ENCODE measurements at places on chromosomes 4 and X.
A peak's percentile ranks its signal among the peaks of the same experiment; 100 is the strongest.

DNA sequence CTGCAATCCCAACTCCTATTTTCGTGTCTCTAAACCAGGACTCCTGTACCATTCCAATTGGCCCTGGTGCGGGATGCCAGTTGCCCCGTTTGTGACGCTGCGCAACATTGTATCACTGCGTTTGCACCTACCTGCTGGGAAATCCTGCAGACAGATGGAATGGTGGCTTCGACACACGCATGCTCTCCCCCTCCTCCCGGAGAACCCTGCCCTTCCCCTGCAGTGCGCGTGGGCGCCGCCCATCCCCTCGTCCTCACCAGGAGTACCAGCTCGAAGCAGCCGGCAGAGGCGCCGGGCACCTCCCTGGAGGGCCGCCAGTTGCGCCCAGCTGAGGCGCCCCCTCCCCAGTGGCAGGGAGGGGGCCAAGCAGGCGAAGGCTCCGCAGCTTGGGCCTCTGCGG, 1.4 kb downstream of the DGKK start:
- DNase-seq: no peak

GRCh38 chr4:93065790-93066189, 762.0 kb downstream of the GRID2 start:
- DNase-seq: no peak

DNA sequence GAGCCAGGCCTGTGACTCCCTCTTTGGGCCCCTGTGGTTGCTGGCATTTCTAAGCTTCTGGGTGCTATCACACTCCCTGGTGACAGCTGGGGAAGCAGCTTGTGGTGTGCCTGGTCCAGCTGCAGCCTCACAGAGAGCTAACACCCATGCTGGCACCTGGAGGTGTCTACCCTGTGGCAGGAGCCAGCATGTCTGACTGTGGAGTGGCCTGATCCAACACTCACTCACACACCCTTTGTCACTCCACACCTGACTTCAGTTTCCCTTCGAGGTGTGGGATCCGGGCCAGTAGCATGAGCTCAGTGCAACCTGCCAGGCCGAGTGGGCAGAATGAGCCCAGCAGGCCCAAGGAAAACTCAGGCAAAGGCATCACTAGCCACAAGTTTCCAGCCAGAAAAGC, 67.5 kb downstream of the TECRL start:
- DNase-seq: no peak

GRCh38 chrX:113075521-113075920, 234.9 kb upstream of the AMOT start:
- no peak for DNase-seq

- DNase-seq: peak; percentile 0
Observed at GRCh38 chrX:55011294-55011693, 11.1 kb downstream of the APEX2 start.

DNA sequence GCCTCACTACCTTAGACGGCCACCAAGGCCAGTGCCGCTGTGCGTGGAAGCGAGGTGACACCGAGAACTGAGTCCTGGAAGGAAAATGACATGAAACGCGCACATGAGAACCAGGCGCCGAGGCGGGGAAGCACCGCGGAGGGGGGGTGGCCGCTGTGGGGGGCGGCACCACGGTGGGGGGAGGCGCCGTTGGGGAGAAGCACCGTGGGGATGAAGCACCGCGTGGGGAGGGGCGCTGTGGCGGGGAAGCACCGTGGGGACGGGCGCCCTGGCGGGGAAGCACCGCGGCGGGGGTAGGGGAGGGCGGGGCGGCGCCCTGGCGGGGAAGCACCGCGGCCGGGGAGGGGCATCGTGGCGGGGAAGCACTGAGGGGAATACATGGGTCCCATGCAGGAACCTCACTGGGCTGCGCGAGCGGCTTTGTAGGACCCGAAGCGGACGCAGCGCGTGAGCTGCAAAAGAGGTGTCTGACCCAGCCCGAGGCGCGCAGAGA, 28.0 kb downstream of the PPP2R3B start:
- no peak for DNase-seq

DNA sequence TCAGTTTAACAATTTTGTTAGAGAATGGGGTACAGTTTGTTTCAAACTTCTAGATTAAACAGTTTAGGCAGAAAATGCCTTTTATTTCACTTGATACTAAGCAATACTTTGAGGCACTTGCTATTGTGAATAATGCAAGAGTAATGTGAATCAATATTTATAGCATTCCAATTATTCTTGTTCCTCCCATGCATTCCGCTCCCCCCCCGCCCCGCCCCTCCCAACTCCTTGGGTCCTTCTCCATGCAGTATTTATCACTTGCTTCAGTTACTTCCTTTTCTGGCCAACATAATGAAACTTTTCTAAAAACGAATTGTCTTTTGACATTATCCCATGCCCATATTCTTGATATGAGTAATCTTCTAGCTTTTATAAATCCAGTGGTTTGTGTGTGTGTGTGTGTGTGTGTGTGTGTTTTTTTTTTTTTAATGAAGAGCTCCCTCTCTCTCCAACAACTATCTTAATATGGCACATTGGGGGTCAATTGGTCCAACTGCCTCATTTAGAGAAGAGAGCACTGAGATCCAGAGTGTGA, 1.6 kb downstream of the BANK1 start:
- peak; percentile 80 for DNase-seq

DNA sequence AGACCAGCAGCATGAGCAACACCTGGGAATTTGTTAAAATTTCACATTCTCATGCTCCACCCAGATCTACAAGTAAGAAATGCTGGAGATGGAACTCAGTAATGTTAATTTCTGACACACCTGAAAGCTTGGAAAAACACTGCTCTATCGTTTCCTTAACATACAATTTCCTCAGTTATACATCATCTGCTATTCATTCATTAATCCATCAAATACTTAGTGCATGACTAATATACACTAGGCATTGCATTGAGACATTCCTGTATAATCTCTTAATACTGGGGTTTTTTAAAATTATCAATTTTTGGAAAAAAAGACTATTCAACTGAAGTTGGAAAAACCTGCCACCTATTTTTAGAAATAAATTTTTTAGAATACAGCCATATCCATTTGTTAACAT, 106.1 kb downstream of the CHM start:
- no peak for DNase-seq

DNA sequence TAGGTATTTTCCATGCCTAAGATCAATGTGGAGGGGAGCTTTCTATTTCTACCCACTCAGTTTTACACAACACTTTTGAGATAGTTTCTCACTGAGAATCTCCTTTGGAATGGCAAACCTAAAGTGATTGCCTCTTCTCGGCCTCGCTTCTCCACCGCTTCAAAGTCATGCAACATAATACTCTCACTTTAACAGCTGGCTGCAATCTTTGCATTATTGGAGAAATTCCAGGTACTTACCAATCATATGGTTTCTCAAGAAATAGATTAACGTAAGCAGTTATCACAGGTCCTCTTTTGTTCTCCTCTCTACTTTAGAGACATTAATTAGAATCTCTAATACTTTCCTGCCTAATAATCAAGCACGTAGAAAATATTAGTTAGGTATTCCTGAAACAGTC, 3.7 kb upstream of the IL13RA2 start:
- no peak for DNase-seq

DNA sequence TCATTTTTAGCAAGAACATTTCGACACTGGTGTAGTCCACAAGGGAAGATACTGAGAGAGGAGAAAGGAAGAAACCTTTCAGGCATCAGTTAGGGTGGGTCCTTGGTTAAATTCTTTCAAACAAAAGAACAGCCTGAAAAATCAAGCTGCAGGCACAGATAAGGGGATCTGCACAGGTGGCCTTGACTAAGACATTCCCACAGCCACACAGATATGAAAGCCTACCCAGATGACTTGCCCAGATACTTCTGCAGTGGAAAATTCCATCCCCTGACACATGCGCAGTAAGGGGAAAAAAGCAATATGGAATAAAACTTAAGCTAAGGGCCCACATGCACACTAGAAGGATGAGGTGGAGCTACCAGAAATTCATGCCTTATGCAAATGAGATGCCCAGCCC, 8.9 kb upstream of the TMEM165 start:
- DNase-seq: no peak

- no peak for DNase-seq
Observed at GRCh38 chrX:15328131-15328530, 7.2 kb downstream of the PIGA start.

- no peak for DNase-seq
Observed at GRCh38 chr4:8293131-8293975, 23.8 kb downstream of the HTRA3 start.

- DNase-seq: no peak
Observed at GRCh38 chr4:121049072-121049599, 23.2 kb downstream of the NDNF start.

Data from MV-4-11 (cell line).